Tibial artery (tissue), 4 donors: ENCODE measurements at places on chromosomes 7 and 10.
A peak's percentile ranks its signal among the peaks of the same experiment; 100 is the strongest.

DNA sequence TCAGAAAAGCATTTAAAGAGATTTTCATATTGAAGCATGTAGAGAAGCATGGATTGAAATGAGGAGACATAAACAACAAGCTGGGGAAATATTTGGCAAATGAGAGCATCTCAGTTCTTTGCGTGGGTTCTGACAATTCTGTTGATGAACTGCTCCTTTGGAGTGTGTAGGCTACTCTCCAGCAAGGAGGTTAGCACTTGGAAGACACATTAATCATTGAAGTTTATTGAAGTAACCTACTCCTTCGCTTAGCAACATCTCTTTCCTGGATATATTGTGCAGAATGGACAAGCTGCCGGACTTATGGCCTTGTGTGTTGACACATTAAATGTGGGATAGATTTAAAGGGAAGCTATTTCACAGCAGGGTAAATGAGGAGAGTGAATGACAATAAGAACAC is 354.5 kb upstream of the VWC2 start:
- H3K36me3 ChIP-seq = no peaks in the 10 kb centered on the region
- H3K4me3 ChIP-seq = no peak overlapping the region
- H3K27me3 ChIP-seq = no peaks in the 10 kb centered on the region
- no peak for DNase-seq

DNA sequence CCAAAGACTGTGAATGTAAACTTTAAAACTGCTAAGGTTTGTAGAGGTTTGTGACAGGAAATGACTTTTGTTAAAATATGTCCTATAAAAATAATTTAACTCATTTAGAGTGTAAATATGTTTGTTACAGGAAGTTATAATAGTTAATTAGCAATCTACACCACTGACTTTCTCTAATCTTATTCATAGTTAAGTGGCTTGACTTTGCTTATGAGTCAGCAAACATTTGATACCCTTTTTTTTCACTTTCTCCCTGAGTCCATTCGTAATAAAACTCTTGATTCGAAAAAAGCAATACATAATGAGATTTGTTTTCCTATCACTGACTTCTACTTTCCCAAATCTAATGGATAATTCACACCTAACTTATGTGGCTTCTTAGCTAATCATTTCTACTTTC is 317.7 kb upstream of the SEMA3C start:
- no peak overlapping the region for H3K27ac ChIP-seq
- DNase-seq = no peak
- H3K4me3 ChIP-seq = no peak overlapping the region
- H3K4me1 ChIP-seq = no peaks in the 10 kb centered on the region
- no peaks in the 10 kb centered on the region for H3K36me3 ChIP-seq
- no peaks in the 10 kb centered on the region for H3K27me3 ChIP-seq

DNA sequence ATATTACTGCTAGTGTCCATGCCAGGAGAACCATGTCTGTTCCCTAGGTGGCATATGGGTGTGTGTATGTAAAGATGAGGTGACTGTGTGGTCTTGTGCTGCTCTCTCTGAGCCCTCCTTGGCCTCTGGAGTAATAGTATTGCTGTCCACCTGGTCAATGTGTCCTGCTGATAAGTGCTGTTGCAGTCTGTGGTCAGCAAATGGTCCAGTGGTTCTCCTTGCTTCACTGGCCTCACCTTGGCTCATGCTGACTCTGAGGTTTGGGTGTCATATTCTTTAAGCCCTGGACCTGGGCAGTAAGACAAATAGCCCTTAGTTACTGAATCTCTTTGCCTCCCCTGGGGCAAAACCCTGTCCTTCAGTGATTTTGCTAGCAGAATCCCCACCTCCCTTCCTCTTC is 56.8 kb downstream of the TPST1 start:
- no peak overlapping the region for H3K4me3 ChIP-seq
- no peaks in the 10 kb centered on the region for H3K27me3 ChIP-seq
- no peak overlapping the region for H3K27ac ChIP-seq
- DNase-seq = no peak

DNA sequence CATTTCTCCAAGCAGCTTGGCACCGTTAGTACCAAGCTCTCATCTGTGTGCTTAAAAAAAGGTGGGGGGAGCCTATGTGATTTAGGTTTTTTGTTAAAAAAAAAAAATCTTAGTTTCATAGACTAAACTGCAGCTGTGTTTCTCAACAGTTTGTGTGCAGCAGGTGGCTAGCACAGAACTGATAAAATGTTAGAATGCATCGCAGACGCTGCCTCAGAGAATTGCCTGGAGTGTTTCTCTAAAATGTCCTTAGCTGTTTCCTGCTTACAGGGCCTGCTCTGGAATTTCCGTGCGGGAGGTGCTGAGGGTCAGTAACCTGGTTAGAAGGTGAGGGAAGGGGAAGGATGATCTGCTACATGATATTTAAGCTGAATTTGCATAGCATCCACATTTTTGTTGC is 268.9 kb downstream of the PLXDC2 start:
- H3K4me3 ChIP-seq = no peak overlapping the region
- no peak overlapping the region for H3K27ac ChIP-seq
- no peaks in the 10 kb centered on the region for H3K36me3 ChIP-seq
- DNase-seq = no peak

GRCh38 chr10:77533146-77533886 is 104.3 kb downstream of the KCNMA1 start:
- H3K4me3 ChIP-seq = no peak overlapping the region
- no peaks in the 10 kb centered on the region for H3K36me3 ChIP-seq
- H3K27ac ChIP-seq = peak overlapping the region; percentile 82
- H3K27me3 ChIP-seq = no peaks in the 10 kb centered on the region
- H3K4me1 ChIP-seq = peaks cover 95% of the 10 kb centered on the region
- no peak for DNase-seq

DNA sequence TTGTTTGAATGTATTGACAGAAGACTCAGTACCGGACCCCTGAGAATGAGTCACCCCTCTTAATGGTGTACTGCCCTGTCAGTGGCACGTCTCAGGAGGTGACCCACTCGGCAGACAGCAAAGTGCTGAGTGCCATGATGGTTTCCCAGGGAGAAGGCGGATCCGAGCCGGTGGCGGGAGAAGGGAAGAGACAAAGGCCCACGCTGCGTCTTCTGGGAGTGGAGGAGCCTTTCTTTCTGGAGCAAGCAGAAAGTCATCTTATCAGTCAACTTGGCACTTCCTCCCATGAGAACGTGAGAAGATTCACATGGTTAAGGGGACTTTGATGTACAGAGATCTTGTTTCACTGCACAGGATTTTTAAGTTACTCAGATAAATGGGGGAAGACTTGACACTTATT is 14.6 kb upstream of the PPP2R2D start:
- no peak overlapping the region for H3K27ac ChIP-seq
- H3K36me3 ChIP-seq = no peaks in the 10 kb centered on the region
